Bronchial smooth muscle cell (primary cell): ENCODE measurements at places on chromosomes 5 and 9. TPM values are rescaled to one million over a fixed set of nuclear protein-coding genes. Genes with fewer than 3 reads are reported as not detected.

The CYLC2 gene
- total RNA-seq, result not detected in 2 replicates

The IFNA21 gene
- not detected in 2 replicates for total RNA-seq

The IFNK gene
- total RNA-seq, result not detected in 2 replicates

The IFNE gene
- total RNA-seq, result 1.5 and 3.8 TPM in 2 replicates

The NUTM2G gene
- total RNA-seq, result under 0.01 TPM in 1 of 2 replicates, not detected in the other

The FOXD4L5 gene
- 0.09 and 0.16 TPM in 2 replicates for total RNA-seq

The NPDC1 gene
- total RNA-seq, result 11.5 and 13.1 TPM in 2 replicates

The TEX48 gene
- not detected in 2 replicates for total RNA-seq

The SLC38A9 gene
- total RNA-seq, result 31.1 and 31.6 TPM in 2 replicates

The TMED7 gene
- 38.6 and 85.0 TPM in 2 replicates for total RNA-seq

The KCNIP1 gene
- total RNA-seq, result not detected in 2 replicates

The CCIN gene
- total RNA-seq, result 0.79 and 2.8 TPM in 2 replicates

The RNF20 gene
- 31.7 and 45.4 TPM in 2 replicates for total RNA-seq

The SH3TC2 gene
- 0.34 and 3.6 TPM in 2 replicates for total RNA-seq

The ECM2 gene
- 3.6 and 7.2 TPM in 2 replicates for total RNA-seq
